ENCODE measurements at places on chromosomes 5 and 9. TPM values are rescaled to one million over a fixed set of nuclear protein-coding genes. Genes with fewer than 3 reads are reported as not detected.

Gene BRINP1
- total RNA-seq: 0.58 TPM

Gene OGN
- 822 TPM for total RNA-seq

DNA sequence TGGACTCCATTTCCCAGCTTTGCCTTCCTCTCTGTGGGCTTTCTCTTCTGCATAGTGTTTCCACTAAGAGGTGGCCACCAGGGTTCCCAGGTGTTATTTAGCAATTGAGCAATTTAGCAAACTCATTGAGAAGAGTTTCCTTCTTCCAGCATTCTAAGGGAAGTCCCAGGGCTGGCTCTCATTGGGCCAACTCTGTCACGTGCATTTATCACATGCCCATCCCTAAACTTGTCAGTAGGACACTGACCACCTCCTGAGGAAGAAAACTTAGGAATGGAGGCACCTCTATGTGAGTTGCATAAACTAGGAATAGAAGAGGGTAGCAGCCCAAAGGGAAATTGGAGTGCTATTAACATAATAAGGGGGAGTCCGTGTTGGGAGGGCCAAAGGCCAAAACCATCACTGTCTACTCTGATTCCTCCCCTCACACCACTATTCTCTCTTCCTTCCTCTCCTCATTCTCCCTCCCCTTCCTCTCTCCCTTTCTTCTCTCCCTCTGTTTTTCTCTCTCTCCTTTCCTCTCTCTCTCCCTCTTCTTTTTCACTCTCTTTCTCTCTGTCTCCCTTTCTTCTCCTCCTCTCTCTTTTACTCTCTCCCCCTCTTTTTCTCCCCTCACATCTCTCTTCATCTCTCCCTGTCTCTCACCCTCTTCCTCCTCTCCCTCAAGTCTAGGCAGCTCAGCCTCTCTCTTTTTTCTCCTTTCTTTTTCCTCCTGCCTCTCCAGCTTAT lies 213.4 kb downstream of the PALM2AKAP2 start:
- DNase-seq: no peak

- no peak for DNase-seq
These were observed 50.9 kb downstream of the HMCN2 start for GRCh38 chr9:130316430-130316829.

DNA sequence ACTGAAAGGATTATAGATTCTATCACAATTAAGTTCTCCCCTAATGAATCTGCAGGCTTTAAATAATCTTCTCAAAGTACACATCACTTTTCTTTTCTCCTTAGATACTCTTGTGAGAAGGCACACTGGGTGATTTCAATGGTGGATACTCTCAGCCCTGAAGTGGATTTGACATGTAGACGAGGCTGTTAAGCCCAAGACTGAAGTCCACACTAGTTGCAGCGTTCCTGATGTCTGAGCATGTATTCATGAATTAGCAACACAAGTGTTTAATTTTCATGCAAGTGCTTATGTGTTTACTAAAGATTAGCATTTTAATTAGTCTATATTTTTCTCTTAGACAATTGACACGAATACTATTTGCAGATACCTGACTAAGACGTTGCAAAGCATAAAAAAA lies 218.9 kb downstream of the TMEM161B start:
- DNase-seq: no peak

Gene GABRA1
- total RNA-seq: 0.21 TPM

Gene CCNO
- 1.6 TPM for total RNA-seq

Gene ENTPD2
- 6.4 TPM for total RNA-seq

DNA sequence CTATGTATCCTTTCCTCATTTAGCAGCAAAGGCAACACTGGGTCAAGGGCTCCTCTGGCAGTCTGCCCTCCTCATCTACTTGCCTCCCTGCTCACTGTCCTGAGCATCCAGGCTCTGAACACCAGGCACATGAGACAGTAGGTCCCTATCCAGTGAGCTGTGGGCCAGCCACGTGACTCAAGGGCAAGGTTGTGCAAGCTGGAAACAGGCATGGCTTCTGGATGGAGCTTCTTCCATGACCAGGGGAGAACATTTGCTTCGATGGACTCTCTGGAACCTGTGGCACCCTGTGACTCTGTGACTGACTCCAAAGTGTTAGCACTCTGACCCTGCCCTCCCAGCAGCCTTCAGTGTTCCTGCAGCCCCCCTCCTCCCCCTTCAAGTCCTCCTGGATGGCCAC lies 31.2 kb downstream of the ENHO start:
- DNase-seq: no peak

DNA sequence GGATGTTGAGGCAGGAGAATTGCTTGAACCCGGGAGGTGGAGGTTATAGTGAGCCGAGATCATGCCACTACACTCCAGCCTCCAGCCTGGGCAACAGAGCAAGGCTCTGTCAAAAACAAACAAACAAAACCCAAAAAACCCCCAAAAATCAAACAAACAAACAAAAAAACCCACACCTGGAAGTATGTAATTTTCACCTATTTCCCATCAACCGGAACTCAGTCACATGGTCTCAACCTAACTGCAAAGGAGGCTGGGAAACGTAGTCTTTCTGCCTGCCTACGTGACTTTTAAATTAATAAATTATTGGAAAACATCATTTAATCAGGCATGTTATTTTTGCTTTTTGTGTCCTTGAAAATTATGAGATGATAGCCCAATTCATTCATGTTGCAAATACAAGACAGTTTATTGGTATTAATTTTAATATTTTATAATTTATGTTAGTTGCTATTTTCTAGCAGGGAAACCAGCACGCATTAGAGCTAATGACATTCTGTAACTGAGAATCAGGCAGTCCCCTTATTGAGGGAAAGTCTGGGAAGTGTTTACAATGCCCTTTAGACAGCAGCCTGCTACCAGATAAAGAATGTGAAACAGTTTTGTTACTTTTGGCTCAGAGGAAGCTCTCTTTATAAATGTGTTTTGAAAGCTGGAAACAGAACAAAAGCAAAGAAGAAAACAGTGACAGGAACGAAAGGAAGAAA lies 110.3 kb downstream of the NXNL2 start:
- no peak for DNase-seq

DNA sequence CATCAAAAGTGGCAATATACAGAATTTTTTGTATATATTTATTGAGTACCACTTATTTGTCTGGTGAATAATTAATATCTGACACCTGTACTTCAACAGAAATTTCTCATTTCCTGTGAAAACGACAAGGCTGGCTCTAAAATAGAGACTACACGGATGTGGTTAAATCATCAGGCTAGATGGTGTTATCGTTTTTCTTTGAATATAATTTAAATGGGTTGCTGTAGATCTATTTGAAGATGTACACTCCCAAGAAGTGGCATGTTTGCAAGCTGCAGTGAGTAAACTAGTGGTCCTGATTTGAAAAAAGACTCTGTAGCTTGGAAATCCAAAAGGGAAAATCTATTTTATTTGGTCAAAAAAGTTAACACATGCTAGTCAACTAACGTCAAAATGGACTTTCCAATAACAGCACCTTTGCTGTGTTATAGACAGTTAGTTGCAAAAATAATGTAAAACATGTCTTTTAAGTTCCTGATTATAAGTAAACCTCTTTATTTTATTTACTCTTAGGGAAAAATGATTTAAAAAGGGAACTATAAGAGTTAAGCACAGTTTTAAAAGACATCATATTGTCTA lies 13.8 kb downstream of the ST8SIA4 start:
- no peak for DNase-seq
